Ovary (tissue), 10 donors: ENCODE measurements at places on chromosomes 16 and 17. TPM values are rescaled to one million over a fixed set of nuclear protein-coding genes. Genes with fewer than 3 reads are reported as not detected.

GRCh38 chr16:22886927-22887326, 73.0 kb downstream of the HS3ST2 start:
- no peaks in the 10 kb centered on the region for H3K4me1 ChIP-seq
- no peak for DNase-seq
- H3K4me3 ChIP-seq: no peak overlapping the region
- H3K27me3 ChIP-seq: no peaks in the 10 kb centered on the region

Gene FOXO3B
- polyA plus RNA-seq: 1.2 TPM

Gene PPY
- polyA plus RNA-seq: not detected

Gene PLXDC1
- polyA plus RNA-seq: 35.4 TPM

GRCh38 chr17:69170377-69170776, 28.7 kb upstream of the ABCA6 start:
- H3K4me1 ChIP-seq: no peaks in the 10 kb centered on the region
- no peaks in the 10 kb centered on the region for H3K36me3 ChIP-seq
- H3K27me3 ChIP-seq: no peaks in the 10 kb centered on the region
- no peak overlapping the region for H3K27ac ChIP-seq

DNA sequence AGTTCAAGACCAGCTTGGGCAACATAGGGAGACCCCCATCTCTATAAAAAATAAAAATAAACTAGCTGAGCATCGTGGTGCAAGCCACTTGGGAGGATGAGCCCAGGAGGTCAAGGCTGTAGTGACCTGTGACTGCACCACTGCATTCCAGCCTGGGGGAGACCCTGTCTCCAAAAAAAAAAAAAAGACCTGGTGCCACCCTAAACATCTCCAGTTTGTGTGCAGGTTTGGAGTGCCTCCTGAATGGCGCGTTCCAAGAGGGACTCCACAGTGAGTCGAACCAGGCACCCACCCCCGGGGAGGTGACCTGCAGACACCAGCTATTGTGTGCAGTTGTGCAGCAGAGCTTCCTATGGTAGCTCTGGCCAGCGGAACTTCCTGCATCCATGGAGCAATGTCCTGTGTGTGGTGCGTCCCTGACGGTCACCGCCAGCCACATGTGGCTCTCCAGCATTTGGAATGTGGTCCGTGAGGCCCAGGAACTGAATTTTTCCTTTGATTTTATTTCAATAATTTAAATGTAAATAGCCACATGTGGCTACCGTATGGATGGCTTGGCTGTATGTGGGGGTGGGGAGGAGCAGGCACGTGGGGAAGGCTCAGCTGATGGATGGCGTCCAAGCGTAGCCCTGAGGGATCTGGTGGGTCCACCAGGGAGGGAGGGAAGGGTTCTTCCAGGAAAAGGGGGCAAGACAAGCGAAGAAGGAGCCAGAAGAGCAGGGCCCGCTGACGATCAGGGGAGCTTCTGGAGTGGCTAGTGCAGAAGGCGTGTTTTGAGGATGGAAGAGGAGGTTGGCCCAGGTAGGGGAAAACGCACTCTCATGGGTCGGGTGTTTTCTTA, 107.1 kb upstream of the GSE1 start:
- no peak overlapping the region for H3K4me3 ChIP-seq
- no peak overlapping the region for H3K27ac ChIP-seq
- DNase-seq: no peak
